ENCODE measurements at places on chromosomes 12 and 14.

- no peak for DNase-seq
Observed at GRCh38 chr12:115273456-115273855, 589.5 kb upstream of the TBX3 start.

GRCh38 chr14:72800848-72801370, 93.0 kb downstream of the DPF3 start:
- DNase-seq: no peak

DNA sequence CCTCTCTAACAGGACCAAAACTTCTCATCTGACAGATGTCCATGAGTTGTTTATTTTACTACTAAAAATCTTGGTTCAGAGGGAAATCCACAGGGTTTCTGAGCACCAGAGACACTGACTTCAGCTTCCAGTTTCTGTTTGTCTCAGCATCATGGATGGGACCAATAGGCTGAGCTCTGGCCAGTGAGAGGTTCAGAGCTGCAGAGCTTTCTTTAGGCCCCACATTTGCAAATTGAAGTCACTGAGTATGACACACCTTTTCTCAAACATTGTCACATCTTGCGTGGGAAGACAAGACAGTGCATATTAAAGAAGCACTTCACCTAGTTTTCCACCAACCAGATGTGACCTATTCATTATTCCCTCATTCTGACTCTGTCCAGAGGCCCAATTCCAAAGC, 45.2 kb downstream of the RDH12 start:
- DNase-seq: no peak

- no peak for DNase-seq
Observed at GRCh38 chr12:32181498-32182175, 75.0 kb downstream of the BICD1 start.

DNA sequence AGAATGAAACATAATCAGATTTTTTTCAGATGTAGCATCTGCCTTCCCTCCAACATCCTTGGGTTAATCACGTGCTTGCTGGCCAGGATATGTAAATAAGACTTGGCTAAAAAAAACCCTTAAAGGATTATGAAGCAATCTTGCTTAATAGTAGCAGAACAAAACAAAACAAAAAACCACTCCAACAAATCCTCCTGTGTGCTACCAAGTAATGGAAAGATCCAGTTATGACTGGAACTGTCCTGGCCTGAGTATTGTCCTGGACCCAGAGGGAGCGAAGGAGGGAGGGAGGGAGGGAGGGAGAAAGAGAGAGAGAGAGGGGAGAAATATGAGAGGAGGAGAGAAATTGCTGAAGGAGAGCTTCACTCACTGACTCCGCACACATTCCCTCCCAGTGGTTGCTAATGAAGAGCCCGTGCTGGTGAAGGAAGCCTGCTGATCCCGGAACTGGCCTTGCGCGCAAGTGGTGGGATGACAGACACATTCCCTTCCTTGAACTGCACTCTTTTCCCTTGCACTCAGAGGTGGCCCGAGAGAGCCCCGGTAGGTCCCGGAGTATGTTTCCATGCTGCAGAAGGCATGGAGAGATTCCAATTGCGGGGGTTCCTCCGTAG, 57.2 kb downstream of the HMGA2 start:
- DNase-seq: no peak

GRCh38 chr14:51442513-51443175, 202.6 kb downstream of the TMX1 start:
- DNase-seq: no peak
